ENCODE measurements at places on chromosomes 13 and 19.
A peak's percentile ranks its signal among the peaks of the same experiment; 100 is the strongest.

DNA sequence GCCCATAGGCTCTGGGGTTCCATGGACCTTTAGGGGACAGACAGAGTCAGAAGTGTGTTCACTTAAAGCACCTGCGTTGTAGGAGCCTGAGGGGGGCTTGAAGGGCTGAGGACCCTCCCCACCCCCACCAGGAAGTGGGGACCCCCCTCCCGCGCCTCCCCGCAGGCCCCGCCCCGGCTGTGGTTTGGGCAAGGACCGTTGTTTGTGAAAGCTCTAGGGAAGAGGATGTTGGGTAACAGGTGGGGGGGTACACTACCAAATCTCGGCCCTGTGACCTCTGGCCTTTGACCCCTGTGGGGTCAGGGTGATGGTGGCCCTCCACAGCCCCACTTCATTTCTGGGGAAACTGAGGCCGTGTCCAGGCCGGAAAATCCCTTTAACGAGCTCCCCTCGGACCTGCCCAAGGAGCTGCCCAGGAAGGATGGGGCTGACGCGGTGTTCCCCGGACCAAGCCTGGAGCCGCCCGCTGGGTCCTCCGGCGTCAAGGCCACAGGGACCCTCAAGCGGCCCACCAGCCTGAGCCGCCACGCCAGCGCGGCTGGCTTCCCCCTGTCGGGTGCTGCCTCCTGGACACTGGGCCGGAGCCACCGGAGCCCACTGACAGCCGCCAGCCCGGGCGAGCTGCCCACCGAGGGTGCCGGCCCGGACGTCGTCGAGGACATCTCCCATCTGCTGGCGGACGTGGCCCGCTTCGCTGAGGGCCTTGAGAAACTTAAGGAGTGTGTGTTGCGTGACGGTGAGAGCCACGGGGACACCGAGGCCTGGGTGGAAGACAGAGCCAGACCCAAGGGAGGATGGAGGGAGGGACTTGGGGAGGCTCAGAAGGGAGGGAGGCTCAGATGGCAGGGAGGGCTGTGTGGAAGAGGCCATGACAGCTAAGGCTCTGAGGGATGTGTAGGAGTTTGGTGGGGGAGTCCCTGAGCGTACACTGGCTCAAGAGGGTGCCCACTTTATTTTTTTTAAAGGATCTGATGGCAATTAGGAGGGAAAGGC, 1.3 kb downstream of the ARHGAP45 start:
- no peak for DNase-seq

GRCh38 chr13:98206946-98207345, 29.9 kb upstream of the RNF113B start:
- peak; percentile 97 for DNase-seq

GRCh38 chr13:29991343-29991742, 140.9 kb upstream of the UBL3 start:
- peak; percentile 72 for DNase-seq

DNA sequence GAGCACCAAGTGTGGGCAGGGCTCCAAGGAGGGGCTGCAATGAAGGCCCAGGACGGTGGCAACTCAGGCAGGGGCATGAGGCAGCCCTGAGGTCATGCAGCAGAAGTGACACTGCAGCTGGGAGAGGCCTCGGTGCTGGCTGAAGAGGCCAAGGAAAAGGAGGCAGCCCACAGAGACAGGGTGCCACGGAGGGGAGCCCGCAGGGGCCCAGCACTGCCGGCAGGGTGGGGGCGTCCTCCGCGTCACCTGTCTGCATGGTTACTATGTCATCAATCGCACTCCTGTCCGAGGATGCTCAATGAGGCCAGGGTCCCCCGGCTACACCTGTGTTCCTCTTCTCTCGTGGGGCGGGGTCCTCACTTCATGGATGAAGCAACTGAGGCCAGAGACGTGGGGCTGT, 123.1 kb downstream of the TUBA3C start:
- DNase-seq = no peak

GRCh38 chr19:3188627-3189596, 3.2 kb downstream of the NCLN start:
- no peak for DNase-seq

Measured in fibroblast of skin of left quadriceps (primary cell).